ENCODE measurements at places on chromosomes 3 and 15.

DNA sequence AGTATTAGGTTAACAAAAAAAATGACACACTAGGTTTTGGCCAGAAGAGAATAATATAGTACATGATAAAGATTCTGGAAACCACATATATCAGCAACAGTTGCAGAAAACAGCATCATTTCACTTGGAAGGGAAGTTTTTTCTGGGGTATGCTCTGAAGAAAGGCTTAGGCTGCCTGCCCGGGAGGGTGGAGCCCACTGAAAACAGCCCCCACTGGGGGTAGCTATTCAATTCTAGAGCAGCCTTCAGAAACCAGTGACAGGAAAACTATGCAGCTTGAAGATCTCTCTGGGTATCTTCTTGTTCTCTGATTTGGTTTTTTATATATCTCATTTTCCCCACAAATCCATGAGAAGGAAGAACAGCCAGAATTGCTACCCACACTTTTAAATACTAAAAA lies 43.2 kb downstream of the ZMAT3 start:
- no peak for DNase-seq

- DNase-seq: no peak
These were observed 51.1 kb upstream of the LRRFIP2 start for GRCh38 chr3:37225481-37225880.

- no peak for DNase-seq
These were observed 5.4 kb downstream of the CYFIP1 start for GRCh38 chr15:22974745-22975144.

DNA sequence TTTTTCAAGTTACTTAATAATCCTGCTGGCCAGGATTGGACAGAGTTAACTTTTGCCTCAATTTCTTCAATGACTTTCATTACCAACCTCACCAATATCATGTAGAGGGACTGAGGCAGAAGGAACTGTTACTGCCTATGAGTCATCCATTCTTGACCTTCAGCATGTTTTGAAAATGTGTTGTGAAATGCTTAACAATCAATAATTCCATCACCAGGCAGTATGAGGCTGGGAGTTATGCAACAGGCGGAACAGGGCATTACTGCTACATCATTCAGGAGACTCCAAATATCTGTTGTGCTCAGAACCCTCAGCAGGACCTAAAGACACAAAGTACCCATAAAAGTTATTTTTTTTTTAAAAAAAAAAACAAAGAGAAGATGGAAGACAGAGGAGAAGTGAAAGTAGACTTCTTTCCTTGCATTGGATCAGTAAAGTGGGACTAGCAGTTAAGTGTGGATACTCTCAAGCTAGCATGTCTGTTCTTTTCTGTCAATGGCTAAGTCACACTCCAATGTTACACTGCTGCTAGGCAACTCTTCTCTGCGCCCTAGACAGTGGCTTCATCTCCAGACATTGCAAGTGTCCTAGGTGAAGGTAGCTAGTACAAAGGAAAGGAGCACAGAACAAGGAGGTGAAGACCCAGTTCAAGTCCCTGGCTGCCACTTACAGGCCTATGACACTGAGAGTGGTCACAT lies 184.9 kb upstream of the LPP start:
- DNase-seq: peak; percentile 68

GRCh38 chr3:193134856-193135255 lies 106.2 kb upstream of the PLAAT1 start:
- no peak for DNase-seq

GRCh38 chr3:195774917-195775316 lies 36.8 kb downstream of the MUC4 start:
- DNase-seq: no peak

- DNase-seq: no peak
These were observed 75.0 kb downstream of the SEMA5B start for GRCh38 chr3:122952520-122952919.

DNA sequence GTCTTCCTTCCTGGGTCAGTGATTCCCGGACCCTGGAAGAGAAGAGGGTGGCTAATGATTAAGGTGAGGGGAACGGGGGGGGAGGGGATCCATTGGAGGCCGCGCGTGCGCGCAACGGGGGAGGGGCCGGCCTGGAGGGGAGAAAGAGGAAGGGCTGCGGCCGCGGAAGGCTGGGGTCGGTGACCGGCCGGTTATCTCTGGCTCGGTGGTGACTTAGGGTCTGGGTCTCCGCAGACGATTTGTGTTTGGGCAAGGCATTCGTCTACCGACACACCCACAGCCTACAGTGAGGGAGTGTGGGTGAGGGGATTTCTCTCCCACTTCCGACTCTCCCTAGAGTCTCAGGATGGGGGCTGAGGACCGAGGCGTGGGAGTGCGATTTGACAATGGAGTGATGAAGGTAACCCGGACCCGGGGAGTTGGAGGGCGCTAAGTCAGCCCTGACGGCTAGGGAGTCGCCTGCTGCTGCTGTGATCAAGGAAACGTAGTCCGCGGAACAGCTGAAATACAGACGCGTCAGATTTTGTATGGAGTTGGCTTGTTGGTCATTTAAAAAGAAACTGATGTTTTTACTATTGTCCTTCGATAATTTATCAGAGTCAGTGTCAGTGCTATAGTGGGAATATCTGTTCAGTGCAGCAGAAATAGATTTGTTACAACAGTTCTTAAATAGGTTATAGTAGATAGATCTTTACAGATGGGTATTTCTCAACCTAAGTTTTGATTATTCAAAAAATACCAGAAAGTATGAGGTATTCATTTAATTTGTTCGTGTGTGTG lies 733 bp downstream of the RNF111 start:
- no peak for DNase-seq

DNA sequence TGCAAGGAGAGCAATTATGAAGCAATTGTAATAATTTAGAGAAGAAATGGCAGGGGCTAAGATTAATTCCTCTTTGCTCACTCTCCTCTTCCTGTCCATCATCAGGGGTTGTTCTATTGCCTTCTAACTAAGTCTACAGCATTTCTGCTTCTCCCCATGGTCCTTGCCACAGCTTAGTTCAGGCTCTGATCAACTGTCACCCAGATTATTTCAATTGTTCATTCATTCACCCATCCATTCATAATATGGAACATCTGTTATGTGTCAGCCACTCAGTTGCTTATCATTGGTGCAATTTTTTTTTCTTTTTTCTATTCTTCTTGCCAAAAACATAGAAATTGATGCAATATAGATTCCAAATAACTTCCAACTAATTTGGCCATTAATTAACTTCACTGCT lies 93.2 kb downstream of the CD47 start:
- no peak for DNase-seq

GRCh38 chr3:51703761-51704510 lies 2.9 kb upstream of the GRM2 start:
- no peak for DNase-seq

DNA sequence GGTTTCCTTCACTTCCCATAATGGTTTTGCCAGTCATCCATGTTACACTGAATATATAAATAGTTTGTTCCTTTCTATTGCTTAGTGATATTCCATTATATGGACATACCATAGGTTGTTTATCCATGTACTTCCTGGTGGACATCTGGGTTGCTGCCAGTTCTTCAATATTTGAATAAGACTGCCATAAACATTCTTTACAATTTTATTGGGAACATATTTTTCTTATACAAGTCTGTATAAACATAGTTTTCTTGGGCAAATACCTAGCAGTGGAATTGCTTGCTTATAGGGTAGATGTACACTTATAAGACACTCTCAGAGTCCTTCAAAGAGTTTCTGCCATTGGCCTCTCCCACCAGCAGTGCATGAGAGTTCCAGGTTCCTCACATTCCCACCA lies 231.4 kb downstream of the OPA1 start:
- no peak for DNase-seq

GRCh38 chr3:37921025-37921424 lies 59.3 kb downstream of the CTDSPL start:
- no peak for DNase-seq

DNA sequence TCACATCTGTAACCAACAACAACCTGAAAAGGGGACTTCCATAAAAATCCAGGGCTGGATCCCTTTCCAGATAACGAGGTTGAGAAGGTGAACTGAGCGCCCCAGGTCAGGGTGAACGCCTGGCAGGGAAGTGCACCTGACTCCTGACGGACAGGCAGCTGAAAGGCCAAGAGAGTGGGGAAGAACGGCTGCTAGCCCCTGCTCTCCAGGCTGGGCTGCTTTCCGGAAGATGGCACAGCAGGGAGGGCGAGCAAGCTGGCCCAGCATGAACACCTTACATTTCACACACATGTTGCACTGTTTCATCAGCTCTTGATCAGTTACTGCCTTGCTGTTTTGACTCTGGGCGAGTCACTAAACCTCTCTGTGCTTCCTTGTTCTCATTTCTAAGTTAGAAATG lies 127.2 kb upstream of the IQSEC1 start:
- DNase-seq: no peak

GRCh38 chr15:33161209-33161608 lies 33.3 kb downstream of the FMN1 start:
- DNase-seq: no peak

GRCh38 chr3:54671511-54671910 lies 256.3 kb downstream of the LRTM1 start:
- DNase-seq: no peak

DNA sequence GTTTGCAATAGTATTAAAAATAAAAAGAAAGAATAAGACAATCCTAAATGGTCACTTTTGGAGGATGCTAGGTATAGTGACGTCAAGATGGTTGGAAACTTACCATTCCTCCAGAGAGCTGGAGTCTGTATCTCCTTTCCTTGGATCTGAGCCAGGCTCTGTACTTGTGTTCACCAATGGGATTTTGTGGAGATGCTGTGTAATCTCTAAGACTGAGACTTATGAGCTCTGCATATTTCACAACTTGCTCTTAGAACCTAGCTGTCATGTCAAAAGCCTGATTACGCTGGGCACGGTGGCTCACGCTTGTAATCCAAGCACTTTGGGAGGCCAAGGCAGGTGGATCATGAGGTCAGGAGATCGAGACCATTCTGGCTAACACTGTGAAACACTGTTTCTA lies 126.8 kb upstream of the CLSTN2 start:
- DNase-seq: no peak

DNA sequence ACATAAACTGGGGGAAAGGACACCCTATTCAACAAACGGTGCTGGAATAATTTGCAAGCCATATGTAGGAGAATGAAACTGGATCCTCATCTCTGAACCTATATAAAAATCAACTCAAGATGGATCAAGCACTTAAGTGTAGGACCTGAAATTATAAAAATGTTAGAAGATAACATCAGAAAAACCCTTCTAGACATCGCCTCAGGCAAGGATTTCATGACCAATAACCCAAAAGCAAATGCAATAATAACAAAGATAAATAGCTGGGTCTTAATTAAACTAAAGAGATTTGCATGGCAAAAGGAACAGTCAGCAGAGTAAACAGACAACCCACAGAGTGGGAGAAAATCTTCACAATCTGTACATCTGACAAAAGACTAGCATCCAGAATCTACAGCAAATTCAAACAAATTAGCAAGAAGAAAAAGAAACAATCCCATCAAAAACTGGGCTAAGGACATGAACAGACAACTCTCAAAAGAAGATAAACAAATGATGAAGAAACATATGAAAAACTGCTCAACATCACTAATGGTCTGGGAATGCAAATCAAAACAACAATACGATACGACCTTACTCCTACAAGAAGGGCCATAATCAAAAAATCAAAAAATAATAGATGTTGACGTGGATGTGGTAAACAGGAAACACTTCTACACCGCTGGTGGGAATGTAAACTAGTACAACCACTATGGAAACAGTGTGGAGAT lies 408.7 kb downstream of the CNTN6 start:
- no peak for DNase-seq

GRCh38 chr3:46222435-46223161 lies 14.5 kb upstream of the CCR1 start:
- DNase-seq: no peak

GRCh38 chr15:73318463-73319351 lies 50.1 kb downstream of the HCN4 start:
- DNase-seq: no peak

GRCh38 chr15:81265944-81266775 lies 57.8 kb downstream of the STARD5 start:
- peak; percentile 64 for DNase-seq

DNA sequence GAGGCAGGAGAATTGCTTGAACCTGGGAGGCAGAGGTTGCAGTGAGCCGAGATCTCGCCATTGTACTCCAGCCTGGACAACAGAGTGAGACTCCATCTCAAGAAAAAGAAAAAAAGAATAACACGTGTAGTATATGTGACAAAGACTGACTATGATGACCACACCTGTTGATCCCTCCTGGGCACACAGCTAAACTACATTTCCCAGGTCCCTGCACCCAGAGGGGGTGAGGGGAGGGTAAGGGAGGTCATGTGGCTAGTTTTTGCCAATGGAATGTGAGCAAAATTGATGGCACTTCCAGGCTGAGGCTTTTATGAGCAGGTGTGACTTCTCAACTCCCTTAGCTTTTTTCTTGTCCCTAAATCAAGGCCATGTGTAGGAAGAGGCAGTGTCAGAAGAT lies 58.2 kb downstream of the KLHL6 start:
- no peak for DNase-seq

DNA sequence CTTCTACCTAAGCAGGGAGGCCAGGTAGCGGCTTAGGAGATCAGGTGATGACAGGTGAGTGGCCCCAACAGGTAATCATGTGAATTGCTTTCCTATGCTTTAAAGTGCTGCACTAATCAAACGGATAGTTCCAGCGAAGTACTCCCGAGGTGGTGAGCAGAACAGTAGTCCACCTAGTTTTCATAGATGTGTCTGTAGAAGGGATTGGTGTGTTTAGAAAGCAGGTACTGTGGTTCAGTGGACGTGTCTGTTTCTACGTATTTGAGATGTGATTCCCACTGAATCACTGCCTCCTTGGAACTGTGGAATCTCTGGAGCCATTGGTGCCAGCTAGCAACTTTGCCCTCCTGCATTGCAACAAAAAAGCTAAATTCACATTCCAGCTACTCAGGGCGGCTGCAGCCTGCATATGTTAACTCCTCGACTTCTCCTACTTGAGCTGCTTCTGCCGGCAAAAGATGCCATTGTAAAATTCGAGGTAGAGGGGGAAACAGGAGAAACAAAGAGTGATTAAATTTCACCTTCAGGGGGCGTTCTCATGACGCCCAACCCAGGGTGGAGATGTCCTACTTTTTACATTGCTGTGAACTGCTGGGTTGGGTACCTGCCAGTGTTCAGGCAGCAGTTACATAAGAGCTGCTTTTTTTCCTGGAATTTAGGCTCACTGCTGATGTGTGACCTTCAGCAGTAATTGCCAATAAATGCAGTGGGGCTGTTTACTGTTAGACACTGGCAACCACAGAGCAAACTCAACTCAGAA lies 227.3 kb downstream of the ITPR1 start:
- DNase-seq: peak; percentile 72
